ENCODE measurements at places on chromosomes 6 and 20. TPM values are rescaled to one million over a fixed set of nuclear protein-coding genes. Genes with fewer than 3 reads are reported as not detected.

The MOG gene
- total RNA-seq = not detected

The PRDM13 gene
- not detected for total RNA-seq

The STMND1 gene
- not detected for total RNA-seq

- DNase-seq = no peak
Measured at GRCh38 chr6:121086876-121087275, 247.4 kb downstream of the TBC1D32 start.

GRCh38 chr6:235763-236360, 56.4 kb upstream of the DUSP22 start:
- DNase-seq = peak; percentile 64

GRCh38 chr20:24768201-24768636, 180.8 kb upstream of the CST7 start:
- no peak for DNase-seq

The COL11A2 gene
- total RNA-seq = 0.10 TPM

GRCh38 chr6:122740091-122740490, 39.4 kb upstream of the FABP7 start:
- DNase-seq = no peak

Measured in H4 (cell line).